HepG2 (cell line): ENCODE measurements at places on chromosomes 4 and X.

DNA sequence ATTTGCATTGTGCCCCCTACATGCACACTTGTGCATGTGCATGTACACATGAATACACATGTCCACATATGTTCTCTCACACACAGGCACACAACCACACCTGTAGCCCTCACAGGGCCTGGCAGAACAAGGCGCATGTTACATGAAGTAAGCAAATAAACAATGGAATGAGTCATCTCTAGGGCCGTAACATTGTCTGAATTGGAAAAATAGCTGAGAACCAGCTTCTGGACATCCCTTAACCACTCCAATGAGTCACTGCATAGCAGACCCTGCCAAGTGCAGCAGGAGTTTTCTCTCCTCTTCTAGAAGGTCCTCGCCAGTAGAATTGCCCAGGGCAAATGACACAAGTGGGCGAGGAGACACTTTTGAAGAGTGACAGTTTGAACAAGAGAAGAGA is 66.1 kb downstream of the MAGEA10 start:
- peak; percentile 0 for DNase-seq

GRCh38 chrX:51361251-51361650 is 28.6 kb downstream of the NUDT10 start:
- no peak for DNase-seq

- no peak for DNase-seq
Observed at GRCh38 chr4:135185256-135185655, 983.7 kb upstream of the PABPC4L start.

DNA sequence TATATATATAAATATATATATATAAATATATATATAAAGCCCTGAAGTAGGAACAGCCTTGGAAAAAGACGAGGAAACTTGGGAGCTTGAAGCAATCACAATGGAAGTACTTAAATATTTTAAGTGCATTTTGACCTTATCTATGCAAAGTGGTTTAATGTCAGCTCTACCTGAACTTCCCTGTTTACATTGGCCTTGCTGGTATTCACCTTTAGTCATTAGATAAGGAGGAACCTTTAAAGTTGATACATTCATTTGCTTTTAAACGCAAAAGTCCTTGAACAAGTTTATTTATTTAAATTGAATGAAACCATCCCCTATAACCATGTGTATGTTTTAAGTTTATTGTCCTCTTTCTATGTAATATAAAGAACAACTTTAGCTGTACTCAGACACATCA is 166.7 kb upstream of the ANKRD50 start:
- peak; percentile 31 for DNase-seq

DNA sequence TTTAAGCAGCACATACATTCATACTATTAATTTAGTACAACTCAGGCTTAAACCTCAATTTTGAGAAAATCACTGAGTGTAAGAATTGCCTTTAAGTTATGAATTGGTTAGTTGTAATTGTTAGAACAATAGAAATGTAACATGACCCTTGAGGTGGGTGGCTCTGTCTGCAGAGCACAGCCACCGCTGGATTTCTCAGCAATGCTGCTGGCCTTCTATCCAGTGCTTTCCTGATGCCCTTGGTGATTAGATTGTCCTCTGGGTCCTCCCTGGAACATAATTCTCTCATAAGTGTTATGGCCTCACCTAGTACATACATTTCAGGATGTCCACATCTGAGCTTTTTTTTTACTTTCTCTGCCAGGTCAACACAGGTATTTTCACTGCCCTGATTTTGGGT is 213.2 kb downstream of the SLC7A11 start:
- no peak for DNase-seq

GRCh38 chr4:56821381-56822243 is at the start of gene SPINK2:
Gene SPINK2 (minus strand): TSS chr4:56821701. CDS start chr4:56821662, 39 bp downstream.
- no peak for DNase-seq

- no peak for DNase-seq
Observed at GRCh38 chrX:24243188-24243587, 70.7 kb downstream of the SUPT20HL2 start.

GRCh38 chr4:26214994-26215393 is 105.8 kb upstream of the RBPJ start:
- DNase-seq: no peak

DNA sequence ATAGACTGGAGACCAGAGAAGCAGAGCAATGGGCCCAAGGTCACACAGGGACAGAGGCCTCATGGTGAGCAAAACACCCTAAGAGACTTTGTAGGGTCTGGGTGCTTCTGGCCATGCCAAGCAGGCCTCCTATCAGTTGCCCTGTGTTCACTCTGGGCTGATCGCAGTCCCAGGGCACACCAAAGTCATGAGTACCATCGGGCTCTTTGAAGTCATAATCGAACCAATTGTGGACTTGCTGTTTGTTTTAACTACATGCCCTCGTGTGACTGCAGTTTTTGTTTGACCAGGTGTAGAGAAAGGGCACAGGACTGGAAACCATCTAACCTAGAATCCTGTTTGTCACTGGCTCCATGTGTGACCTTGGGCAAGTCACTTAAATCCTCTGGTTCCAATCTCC is 172.5 kb upstream of the CPEB2 start:
- peak; percentile 39 for DNase-seq

- no peak for DNase-seq
Observed at GRCh38 chr4:69044247-69044646, 52.0 kb upstream of the UGT2B7 start.

GRCh38 chr4:76637712-76638361 is 202.8 kb downstream of the SHROOM3 start:
- no peak for DNase-seq

DNA sequence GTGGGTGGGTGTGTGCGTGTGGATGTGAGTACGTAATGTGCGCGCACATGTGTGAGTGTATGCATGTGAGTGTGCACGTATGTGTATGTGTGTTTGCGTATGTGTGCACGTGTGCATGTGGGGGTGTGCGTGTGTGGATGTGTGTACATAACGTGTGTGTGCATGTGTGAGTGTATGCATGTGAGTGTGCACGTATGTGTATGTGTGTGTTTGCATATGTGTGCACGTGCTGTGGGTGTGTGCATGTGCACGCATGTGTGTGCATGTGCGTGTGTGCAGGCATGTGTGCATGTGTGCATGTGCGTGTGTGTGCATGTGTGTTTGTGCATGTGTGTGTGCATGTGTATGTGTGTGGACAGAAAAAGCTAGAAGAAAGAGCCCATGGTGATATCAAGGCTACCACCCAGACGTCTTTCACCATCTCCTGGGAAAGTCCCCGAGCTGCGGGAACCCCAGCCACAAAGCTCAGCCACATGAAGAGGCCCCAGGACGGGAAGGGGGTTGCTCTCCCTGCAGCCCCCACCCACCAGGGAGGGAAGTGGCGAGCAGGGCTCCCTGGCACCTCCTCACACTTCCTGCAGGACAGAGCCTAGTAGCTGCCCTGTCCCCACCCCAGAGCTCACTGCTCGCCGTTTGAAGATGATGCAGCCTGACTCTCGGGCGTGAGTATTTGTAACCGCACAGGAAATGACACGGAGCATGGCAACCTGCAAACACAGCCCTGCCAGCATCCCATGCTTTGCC is 108.3 kb downstream of the DCTD start:
- DNase-seq: no peak

GRCh38 chr4:26171941-26172340 is 148.9 kb upstream of the RBPJ start:
- DNase-seq: no peak

- no peak for DNase-seq
Observed at GRCh38 chrX:33129607-33130006, 81.7 kb downstream of the DMD start.

DNA sequence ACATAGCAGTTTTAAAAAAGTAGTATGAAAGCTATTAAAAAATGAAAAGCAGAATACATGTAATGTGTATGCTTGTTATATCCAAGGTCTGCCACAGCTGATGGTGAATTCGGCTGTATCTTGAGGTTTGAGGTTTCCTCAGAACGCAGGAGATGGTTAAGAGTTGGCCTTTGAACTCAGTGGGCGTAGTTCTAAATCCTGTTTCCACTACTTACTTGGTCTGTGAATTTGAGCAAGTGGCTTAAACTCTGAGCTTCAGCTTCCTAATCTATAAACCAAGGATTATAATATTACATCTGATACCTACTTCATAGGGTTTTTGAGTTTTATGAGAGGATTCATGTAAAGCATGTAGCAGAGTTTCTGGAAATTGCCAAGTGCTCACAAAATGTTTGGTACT is 125.2 kb downstream of the STIM2 start:
- DNase-seq: no peak

- DNase-seq: no peak
Observed at GRCh38 chr4:25113915-25114904, 46.0 kb downstream of the SEPSECS start.

- DNase-seq: no peak
Observed at GRCh38 chrX:100512471-100512870, 72.3 kb upstream of the TNMD start.

GRCh38 chr4:169202145-169202699 is 68.5 kb downstream of the SH3RF1 start:
- DNase-seq: peak; percentile 10

- DNase-seq: no peak
Observed at GRCh38 chr4:5383191-5383980, 325.0 kb downstream of the EVC2 start.

DNA sequence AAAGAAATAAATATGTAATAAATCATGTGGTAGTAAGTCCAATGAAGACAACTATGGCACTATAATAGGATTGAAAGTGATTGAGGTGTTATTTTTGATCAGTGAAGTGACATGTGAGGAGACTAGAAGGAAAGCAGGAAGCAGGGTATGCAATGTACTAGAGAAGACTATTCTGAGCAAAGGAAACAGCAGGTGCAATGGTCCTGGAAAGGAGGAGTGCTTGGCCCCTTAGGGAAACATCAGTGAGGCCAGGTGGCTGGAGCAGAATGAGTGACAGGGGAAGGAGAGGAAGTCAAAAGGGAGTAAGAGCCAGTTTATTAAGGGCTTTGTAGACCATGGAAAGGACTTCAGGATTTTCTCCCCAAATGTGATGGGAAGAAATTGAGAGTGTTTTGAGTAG is 207.6 kb upstream of the HCCS start:
- no peak for DNase-seq

- no peak for DNase-seq
Observed at GRCh38 chrX:46929439-46930261, 17.4 kb downstream of the JADE3 start.

DNA sequence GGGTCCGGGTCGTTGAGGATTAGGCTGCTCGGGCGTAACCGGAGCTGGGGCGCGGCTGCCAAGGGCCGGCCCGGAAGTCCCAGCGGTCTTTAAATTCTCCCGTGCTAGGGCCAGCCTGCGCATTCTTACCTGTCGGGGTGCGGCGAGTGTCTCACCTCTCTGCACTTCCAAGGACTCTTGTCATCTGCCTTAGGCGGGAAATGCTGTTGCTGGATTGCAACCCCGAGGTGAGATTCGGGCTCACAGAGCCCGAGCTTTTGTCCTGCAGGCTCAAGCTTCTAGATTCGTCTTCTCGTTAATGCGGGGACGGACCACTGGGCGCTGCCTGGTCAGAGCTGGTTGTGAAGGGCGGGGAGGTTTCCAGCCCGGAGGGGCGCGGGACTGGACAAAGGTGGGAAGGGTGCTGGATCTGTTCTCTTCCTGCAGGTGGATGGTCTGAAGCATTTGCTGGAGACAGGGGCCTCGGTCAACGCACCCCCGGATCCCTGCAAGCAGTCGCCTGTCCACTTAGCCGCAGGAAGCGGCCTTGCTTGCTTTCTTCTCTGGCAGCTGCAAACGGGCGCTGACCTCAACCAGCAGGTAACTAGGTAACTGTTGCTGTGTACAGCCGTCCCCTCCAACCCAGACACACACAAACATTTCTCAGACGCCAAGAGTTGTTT is at the start of gene ANKRD37:
Gene ANKRD37, plus strand, starts transcription at position 118 of the 662 bp plus-strand sequence. Its CDS starts 83 bp downstream, at position 201.
- DNase-seq: peak; percentile 68

- no peak for DNase-seq
Observed at GRCh38 chrX:123869488-123869887, 9.6 kb downstream of the XIAP start.

- DNase-seq: peak; percentile 70
Observed at GRCh38 chr4:185836241-185837084, 24.5 kb upstream of the SORBS2 start.

- DNase-seq: no peak
Observed at GRCh38 chr4:79865201-79865597, 207.8 kb downstream of the ANTXR2 start.

DNA sequence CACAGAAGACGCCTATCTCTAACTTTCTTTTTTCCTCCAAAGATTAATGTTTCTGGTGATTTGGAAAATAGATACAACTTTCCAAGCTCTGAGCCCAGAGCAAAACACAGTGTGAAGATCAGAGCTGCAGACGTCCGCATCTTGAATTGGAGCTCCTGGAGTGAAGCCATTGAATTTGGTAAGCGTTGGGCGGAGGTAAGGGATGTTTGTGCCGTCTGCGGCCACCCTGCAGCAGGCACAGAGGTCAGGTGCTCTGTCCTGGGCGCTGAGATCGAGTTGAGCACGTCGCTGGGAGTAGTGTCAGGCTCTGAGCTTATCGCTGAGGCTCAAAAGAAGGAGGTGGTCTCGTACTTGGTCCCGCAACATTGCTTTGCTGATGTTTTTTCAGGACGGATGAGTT is 31.8 kb downstream of the CSF2RA start:
- DNase-seq: no peak

- DNase-seq: no peak
Observed at GRCh38 chr4:55018521-55018920, 106.9 kb downstream of the KDR start.

DNA sequence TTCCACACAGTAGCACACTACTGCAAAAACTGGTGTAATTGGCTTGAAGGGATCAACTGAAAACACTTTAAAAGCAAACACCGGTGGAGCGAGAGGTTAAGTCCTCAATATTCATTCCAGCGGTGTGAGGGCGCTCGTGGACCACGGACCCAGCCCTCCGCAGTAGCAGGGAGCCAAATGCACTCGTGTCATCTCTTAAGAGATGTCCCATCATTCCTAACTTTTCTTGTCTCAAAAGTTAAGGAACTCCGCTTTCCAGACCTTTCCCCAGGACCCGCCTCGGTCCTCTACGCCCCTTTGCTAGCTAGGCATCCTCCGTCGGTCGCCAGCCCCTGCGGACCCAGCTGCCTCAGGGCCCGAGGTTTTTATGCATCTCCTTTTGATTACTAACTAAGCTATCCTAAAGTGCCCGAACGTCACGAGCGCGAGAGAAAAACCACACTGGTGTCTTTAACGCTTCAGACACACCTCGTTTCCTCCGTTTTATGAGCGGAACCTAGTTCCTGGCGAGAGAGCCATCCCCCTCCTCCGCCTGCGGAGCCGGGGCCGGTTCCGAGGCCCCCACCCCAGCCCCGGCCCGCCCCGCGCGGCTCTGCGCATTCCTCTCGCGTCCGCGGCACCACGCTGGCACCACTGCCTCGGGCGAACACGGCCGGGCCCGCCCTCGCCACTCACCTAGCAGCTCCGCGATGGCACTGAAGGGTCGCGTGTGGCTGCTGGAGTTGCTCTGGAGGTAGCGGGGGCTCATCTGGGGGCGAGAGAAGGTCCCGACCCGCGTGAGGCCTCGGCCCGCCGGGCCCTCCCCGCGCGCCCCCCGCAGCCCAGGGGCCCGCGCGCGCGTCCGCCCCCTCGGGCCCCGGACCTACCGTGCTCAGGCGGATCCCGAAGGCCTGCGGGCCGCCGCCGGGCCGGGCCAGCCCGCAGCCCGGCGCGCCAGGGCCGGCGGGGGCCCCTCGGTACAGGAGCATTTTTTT is 723 bp downstream of the MORC4 start:
- peak; percentile 28 for DNase-seq
